ENCODE measurements at places on chromosomes 5 and 9. TPM values are rescaled to one million over a fixed set of nuclear protein-coding genes. Genes with fewer than 3 reads are reported as not detected.

DNA sequence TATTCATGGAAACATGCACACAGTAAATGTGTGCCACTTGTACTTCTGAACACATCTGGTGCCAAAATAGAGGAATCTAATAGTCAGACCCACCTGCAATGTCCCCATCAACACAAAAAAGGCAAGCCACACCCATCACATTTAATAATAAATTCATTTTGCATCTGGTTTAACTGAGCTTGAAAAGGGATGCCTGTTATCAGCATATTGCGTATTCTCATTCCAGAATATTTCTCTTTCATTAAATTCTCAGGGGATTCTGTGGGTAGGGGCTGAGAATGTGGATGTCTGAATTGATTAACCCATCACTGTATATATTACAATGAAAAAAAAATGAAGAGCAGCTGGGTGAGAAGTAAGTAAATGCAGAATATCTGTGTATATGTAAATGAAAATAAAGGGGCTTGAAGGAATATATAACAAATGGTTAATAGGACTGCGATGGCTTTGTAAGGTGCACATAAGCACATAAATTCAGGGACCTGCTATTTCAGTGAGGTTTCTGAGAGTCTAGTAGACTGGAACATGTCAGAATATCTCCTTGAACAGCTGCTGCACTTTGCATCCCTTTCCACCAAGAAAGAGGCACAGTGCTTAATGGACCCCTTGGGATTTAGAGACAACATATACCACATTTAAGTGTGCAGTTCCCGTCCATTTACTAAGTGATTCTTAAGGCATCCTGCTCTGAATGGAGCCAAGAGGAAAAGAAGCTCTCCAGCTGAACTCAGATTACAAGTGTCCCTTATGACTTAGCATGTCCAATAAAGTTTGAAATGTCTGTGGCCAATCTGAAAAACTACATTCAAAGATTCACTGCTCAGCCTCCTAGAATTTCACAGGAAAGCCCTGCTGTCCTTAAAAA is 104.1 kb upstream of the NIPBL start:
- DNase-seq = no peak

DNA sequence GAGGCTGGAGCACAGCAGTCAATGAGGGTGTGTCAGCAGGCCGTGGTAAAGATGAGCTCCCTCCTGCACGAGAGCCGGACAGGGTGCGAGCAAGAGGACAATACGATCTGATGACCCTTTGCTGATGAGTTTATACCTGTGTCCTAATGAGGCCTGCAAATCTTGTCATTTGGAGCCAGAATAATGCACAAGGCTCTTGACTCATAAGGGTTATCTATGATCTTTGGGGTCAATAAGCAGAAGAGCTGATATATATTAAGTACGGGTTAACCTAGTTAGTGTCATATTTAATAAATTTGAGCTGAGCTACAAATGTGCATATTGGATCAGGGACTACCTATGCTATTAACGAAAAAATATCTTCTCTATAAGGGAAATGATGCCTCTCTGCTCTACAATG is 46.9 kb downstream of the CTNND2 start:
- DNase-seq = no peak

DNA sequence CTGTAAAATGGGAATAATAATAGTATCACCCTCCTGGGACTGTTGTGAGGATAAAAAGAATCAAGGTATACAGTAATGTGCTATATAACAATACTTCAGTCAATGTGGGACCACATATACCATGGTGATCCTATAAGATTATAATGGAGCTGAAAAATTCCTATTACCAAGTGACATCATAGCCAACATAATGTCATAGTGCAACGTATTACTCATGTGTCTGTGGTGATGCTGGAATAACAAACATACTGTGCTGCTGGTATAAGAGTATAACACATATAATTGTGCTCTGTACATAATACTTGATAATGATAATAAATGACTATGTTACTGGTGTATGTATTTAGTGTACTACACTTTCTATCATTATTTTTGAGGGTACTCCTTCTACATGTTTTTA is 38.1 kb downstream of the LIFR start:
- no peak for DNase-seq

GRCh38 chr9:104604801-104605200 is 626 bp downstream of the OR13C2 start:
- DNase-seq = no peak

Gene STK32A
- total RNA-seq = 8.8 TPM

- DNase-seq = no peak
These were observed 14.2 kb upstream of the ZBED3 start for GRCh38 chr5:77101298-77101697.

Gene MORN5
- total RNA-seq = not detected

DNA sequence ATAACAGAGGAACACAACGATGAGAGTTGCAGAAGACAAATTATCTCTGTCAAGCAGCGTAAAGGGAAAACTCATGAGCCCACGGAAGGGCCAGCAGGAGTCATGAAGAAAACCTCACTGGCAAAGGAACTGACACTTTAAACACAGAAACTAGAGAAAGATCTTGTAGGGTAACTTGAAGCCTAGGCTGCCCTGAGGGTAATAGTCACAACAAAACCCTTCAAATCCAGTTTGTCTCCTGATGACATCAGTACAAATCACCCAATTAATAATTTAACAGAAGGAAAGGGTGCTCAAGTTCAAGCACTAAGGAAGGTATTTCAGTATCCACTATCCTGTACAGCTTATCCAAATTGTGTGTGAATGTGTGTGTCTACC is 549.1 kb downstream of the MTRR start:
- DNase-seq = no peak

DNA sequence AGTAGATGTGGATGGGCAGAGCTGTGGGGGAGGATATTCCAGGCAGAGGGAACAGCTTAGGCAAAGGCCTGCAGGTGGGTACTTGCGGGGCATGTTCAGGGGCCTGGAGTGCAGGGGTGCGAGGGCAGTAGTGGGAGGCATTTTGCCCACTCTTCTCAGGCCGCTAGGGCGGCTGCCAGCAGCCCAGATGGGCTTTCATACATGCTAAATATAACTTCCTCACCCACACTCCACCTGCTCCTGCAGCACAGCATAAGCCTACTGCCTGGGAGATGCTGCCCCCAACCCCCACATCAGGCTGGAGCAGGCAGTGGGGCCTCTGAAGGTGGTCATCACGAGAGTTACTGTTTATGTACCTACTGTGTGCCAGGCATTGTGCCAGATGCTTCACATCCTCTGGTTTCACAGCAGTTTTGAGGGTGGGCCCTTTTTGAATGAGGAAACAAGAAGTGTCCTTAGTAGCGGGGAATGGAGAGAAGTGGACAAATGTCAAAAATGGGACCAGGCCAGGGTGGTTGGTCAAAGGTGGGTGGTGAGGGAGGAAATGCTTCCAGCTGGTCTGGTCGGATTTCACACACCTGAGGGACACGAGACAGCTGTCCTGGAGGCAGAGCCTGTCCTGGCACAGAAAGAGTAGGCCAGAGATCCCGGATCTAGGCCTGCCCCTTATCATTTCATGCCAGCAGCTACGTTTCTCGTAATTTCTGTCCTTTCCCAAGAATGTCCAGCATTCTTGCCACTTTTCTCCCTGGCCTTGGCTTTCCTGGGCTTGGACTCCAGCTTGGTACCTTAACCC is 12.1 kb downstream of the RGS14 start:
- no peak for DNase-seq

- DNase-seq = no peak
These were observed 3.2 kb downstream of the SNX30 start for GRCh38 chr9:112753725-112754124.

DNA sequence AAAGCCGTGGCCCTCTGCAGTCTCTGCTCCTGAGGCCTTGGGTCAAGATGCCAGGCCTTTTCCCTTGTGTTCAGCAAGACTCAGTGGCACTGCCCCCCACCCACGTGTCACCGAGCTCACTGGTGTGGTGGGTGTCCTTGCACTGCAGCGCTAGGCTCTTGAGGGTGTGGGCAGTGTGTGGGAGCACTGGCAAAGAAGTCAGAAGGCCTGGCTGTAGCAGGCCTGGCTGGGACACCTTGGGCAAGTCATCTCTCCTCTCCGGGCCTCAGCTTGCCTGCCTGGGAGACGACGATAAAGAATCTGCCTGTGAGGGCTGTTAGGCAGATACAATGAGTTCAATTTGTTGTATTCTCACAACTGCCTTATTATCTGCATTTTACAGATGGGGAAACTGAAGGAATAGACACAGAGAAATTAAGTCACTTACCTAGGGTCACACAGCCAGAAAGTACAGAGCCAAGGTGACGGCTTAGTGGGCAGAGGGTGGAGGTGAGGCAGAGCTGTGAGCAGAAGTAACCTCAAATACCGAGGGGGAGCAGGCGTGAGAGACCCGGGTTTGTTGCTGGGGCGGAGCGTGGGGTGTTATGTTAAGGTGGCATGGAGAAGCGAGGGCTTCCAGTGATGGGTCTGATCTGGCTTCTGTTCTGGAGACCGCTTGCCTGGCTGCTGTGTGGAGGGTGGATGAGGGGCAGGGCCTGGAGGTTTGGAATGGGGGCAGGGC is 1.4 kb downstream of the TSPAN17 start:
- no peak for DNase-seq

DNA sequence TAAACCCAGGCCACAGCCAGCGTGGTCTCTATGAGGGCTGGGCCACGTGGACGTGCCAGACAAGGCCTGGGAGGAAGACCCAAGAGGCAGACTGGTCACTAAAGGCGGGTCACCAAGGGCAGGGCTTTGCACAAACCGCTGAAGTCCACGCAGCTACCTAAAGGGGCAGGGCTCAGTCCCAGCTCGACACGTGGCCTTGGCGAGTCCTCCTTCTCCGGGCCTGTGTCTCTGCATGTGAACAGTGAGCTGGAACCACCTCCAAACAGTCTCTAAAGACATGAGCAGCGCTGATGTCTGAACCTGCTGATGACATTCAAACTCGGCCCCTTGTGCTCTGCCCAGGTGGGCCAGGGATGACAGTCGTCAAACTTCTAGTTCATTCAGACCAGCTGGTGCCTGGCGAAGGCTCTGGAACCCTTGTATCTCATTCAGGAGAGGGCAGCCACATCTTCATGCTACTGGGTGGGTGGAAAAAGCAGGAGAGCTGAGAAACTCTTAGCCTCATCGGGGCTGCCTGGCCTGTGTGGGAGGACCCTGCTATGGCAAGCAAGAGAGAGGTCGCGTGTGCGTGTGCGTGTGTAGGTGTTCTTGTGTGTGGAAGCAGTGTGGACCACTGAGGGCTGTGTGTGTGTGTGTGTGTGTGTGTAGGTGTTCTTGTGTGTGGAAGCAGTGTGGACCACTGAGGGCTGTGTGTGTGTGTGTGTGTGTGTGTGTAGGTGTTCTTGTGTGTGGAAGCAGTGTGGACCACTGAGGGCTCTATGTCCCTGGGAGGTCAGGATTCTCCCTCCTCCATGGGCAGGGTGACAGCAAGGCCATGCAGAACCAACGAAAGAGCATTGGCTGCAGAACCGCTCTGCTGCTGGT is 14.1 kb upstream of the SLC25A51 start:
- no peak for DNase-seq

DNA sequence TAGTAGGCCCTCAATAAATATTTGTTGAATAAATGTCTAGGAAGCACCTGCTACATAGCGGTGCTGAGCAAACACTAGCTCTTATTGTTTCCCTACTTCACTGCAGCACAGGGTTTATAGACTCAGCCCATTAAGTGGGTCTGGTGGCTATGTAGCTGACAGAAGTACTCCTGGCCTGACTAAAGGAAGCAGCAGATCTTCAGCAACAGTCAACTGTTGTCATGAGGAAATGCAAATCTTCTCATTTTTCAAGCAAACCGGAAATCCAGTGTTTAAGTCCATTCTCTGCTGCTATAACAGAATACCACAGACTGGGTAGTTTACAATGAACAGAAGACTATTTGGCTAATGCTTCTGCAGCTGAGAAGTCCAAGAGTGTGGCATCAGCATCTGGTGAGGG is 2.8 kb upstream of the TEX10 start:
- no peak for DNase-seq

Gene IFNA2
- not detected for total RNA-seq

DNA sequence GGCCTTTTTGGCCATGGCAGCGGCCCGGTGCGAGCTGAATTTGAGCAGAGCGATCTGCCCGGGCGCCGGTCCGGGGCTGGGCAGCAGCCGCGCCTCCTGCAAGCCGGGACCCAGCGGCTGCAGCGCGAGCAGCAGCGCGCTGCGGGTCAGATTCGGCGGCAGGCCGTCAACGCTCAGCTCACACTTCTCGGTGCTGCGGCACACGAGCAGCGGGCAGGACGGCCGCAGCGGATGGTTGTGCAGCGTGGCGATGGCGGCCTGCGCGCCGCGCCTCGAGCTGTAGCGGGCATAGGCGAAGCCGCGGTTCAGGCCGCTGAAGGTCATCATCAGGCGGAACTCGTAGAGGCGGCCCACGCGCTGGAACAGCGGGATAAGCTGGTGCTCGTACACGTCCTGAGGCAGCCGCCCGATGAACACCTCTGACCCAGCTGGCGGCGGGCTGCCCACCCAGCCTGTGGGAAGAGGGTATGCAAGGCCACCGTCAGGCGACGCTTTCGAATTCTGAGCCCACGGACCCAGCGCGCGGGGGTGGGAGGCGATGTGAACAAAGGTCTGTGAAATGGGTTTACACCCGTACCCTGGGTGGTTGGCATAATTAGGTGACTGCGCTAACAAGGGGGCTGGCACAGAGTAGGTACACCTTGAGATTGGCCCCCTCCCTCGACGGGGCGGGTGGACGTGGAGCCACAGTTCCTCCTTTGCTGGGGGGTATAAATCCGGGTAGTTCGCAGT is 755 bp downstream of the DND1 start:
- no peak for DNase-seq

Gene WNK2
- total RNA-seq = 39.5 TPM

Gene SPINK5
- total RNA-seq = 236 TPM

Gene FOXD4L3
- total RNA-seq = not detected

DNA sequence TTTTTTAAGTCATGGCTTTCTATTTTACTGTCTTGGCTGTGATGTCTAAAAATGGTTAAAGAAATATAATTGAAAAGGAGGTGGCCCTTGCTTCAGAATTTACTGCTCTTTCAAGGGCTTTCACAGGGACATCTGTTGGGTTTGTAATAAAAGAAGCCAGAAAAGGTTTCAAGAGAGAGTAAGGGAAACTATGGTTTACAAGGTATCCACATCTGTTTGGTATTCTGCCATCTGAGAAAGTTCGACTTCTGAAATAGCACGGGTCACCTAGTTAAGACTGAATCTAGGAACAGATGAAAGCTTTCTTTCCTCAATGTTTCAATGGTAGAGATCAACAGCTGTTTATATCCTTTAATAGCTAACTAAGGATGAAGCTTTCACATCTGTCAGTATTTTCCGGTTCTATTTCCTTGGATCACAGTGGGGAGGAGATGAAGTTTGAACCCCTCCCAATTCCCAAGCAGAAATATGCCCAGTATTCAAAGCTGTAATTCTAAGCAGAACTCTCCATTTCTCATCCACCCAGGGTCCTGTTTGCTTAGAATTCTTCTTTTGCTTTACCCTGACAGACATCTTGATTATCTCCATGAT is 72.8 kb upstream of the IFNK start:
- DNase-seq = no peak

GRCh38 chr5:132979367-132979940 is 16.0 kb upstream of the AFF4 start:
- no peak for DNase-seq

Gene PLCXD3
- total RNA-seq = 0.18 TPM

DNA sequence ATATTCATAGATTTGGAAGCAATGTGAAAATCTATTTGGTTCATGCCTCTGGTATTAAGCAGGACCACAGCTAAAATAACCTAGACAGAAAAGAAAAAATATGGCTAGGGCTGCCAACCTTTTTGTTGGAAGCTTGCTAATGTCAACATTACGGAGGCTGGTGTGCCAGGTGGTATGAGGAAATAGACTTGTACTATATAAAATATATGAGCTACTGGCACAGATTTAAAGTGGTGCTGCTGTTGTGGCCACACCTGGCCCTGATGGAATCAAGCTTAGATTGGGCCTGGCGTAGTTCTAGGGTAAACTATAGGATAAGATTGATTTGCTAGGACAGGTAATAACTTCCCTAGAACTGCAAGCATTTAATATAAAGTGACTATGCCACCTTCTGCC is 10.6 kb upstream of the PARP8 start:
- no peak for DNase-seq

Gene CENPK
- total RNA-seq = 1.2 TPM

All from suprapubic skin (tissue), 4 donors.